LNCaP clone FGC (cell line): ENCODE measurements at places on chromosomes 2 and 18.

DNA sequence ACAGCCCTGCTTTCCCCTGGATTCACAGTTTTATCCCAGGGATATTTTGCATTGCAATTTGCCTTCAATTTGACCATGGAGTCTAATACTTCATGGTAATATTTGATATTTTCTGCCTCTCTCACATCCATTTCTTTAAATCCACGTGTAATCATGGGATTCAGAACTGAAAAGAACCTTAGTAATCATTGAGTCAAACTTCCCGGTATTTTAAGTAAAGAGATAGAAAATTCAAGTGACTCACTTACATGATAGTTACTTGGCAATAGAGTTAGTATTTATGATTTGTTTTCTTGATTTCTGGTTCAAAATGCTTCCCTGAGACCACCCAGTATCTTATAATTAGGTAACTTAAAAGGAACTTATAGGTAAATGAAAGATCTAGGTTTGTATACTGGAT, 33.7 kb upstream of the CDC42EP3 start:
- no peak for DNase-seq

- DNase-seq = no peak
Measured at GRCh38 chr2:381941-382727, 94.2 kb upstream of the ALKAL2 start.

- no peak for DNase-seq
Measured at GRCh38 chr18:682833-683232, 25.4 kb downstream of the TYMS start.

GRCh38 chr18:63099848-63100629, 219.5 kb downstream of the BCL2 start:
- DNase-seq = no peak

GRCh38 chr2:57181315-57182038, 865.1 kb upstream of the VRK2 start:
- no peak for DNase-seq

DNA sequence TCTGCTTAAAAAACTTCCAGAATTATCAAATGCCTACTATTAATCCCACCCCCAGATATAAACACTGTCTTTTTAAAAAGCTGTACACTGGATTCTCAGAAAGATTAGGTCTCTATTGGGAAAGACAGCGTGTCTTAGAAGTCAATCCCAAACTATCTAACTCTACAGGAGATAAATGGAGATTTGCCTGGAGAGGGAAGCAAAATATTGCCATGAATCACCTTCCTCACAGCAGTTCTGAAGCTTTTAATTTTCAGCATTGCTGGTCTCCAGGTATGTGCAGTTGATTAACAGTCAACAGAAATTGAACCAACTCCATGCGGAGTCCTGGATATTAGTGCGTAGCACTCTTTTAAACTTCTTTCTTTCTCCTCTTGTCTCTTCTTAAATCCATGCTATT, 122.2 kb downstream of the DSC3 start:
- no peak for DNase-seq

- DNase-seq = no peak
Measured at GRCh38 chr2:10829299-10829698, 16.7 kb upstream of the PDIA6 start.

GRCh38 chr18:72187956-72188355, 356.2 kb downstream of the CBLN2 start:
- no peak for DNase-seq

GRCh38 chr2:238220892-238221521, 17.5 kb upstream of the ILKAP start:
- DNase-seq = no peak

DNA sequence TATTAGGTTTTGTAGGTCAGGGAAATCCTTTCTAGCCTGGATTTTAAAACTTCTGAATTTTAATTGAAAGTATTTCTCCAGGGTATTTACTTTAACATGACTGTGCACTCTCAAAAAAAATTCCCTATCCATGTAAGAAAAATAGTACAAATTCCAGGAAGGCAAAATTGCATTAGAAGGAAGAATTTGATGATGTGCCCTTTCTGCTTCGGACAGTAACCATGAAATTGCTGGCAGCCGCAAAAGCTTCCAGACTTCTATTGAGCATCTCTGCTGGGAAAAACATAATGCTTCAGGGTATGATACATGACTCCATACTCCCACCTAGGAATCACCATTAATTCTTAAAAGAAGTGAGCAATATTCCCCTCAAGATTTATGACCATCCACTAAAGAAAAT, 17.2 kb upstream of the KLF7 start:
- DNase-seq = no peak

DNA sequence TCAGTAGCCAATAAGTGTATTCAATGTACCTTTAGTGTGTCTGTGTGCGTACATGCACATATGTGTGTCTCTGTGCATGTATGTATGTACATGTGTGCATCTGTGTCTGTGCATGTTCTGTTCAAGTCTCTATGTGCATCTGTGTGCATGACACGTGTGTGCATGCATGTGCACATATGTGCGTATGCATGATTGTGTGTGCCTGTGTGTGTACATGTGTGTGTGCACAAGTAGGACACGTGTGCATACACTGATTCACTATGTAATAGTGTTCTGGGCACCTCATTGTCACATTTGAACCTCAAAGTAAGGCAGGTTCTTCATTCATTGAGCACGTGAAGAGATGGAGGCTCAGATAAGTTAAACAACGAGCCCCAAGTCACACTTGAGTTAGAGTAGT, 142.6 kb upstream of the COPS8 start:
- no peak for DNase-seq

DNA sequence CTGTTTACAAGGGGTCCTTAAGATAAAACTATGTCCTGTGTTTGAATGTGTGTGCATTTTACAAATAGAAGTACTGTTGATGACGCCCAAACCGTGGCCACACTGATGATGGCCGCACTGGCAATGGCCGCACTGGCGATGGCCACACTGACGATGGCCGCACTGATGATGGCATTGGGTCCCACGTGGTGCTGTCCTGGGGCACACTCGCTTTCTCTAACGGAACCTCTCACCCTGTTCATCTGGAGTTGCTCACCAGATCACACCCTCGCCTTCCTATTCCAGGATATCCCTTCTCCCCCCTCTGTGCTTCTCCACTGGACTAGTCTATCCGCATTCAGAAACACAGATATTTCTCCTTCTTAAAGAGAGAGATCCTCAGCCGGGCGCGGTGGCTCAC, 192.4 kb downstream of the EIPR1 start:
- DNase-seq = no peak

GRCh38 chr2:57452634-57453033, 594.0 kb upstream of the VRK2 start:
- no peak for DNase-seq

- no peak for DNase-seq
Measured at GRCh38 chr2:234708717-234709116, 211.8 kb upstream of the ARL4C start.

GRCh38 chr2:13654416-13654815, 937.7 kb downstream of the TRIB2 start:
- peak; percentile 91 for DNase-seq

GRCh38 chr18:70290482-70291294, 1.8 kb downstream of the SOCS6 start:
- DNase-seq = no peak

DNA sequence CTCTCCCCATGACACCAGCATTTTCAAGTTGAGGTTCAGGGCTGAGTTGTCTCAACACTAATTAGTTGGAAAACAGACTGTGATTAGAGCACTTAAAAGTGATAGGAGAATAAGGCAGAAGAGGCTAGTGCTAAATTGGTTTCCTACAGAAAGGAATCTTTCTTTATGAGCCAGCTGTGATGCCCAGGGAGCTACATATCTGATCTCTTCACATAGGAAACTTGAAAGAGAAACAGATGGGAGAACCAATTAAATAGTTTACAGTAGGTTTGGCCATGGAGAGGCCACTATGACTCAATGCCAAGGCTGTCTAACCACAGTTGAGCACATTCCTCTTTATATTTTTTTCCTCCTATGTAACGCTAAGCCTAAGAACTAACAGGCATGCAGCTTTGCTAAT, 418.3 kb upstream of the CYRIA start:
- no peak for DNase-seq

DNA sequence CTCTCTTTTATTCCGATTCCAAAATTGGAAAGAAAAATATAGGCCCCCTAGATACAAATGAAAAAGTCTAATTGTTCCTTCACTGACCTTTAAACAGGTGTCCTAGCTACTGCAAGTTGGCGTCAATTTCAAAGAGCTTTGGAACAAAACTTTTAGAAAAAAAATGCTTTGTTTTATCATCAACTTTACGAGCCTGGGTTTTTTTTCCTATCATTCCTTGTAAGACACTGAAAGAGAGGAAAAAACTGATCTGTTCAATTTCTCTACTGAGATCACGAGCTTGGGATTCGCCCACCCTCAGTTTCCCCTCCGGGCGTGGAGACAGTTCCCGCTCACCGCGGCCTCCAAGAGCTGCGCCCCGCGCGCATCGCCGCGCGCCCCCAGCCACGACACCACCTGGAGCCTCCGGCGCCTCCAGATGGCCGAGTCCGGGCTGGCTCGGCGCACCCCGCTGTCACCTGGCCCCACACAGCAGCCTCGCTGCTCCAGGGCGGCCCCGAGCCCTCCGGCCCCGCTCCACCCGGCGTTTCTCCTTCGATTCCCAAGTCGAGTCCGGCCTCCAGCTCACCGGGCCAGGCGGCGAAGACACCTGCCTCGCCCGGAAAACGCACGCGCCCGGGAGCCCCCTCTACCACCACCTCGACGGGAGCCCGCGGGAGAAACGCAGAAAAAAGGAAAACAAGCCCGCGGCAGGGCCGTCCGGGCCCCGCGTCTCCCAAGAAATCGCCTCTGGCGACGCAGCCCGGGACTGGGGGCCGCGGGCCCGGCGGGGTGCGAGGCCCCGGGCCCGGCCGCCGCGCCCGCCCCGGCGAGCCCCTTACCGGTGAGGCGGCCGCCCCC, 656 bp downstream of the TBC1D8 start:
- no peak for DNase-seq

- no peak for DNase-seq
Measured at GRCh38 chr2:728165-728564, 51.0 kb upstream of the TMEM18 start.

DNA sequence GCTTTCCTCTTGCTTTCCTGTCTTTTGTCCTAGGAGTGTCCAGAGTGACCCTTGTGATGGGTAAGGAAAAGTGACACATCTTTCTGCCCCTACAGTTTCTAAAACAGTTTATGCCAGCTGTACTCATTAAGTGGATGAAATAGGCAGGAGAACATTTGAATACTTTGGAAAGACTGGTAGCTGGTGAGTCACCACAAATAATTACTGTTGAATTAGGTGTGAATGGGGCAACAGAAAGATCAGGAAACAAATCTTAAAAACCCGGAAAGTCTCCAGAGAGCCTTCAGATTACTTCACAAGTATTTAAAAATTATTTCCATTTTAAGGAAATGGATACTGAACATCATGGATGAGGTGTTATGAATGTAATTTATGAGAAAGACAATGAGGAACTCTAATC, 278.5 kb downstream of the CLIP4 start:
- DNase-seq = no peak

GRCh38 chr2:111636905-111637304, 247.1 kb downstream of the ANAPC1 start:
- DNase-seq = no peak

- no peak for DNase-seq
Measured at GRCh38 chr2:120871881-120872620, 136.4 kb downstream of the GLI2 start.

- DNase-seq = no peak
Measured at GRCh38 chr2:86314125-86314524, 23.3 kb downstream of the REEP1 start.

DNA sequence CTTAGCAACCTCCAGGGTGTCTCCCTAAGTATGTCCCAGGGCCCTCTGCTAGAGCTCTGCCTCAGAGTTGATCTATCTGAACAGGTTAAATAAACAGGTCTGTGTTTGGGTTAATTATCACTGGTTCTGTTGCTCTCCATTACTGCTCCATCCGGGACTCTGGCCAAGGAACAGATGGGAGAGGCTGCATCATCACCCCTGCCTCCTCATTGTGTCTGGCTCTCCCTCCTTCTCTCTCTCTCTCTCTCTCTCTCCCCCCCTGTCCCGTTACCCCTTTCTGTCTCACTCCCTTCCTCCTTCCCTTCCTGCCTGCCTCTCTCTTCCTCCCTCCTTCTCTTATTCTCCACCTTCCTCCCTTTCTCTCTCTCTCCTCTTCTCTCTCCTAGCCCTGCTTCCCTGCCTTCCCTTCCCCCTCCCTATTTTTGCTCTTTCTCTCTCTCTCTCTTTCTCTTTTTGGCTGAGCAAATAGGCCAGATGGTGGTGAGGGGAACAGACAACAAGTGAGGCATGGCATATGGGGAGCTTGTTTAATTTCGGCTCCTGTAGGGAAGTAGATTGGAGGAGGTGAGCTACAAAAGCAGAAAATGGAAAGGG, 62.1 kb downstream of the SETBP1 start:
- no peak for DNase-seq

- DNase-seq = no peak
Measured at GRCh38 chr18:44852818-44853217, 172.1 kb downstream of the SETBP1 start.

DNA sequence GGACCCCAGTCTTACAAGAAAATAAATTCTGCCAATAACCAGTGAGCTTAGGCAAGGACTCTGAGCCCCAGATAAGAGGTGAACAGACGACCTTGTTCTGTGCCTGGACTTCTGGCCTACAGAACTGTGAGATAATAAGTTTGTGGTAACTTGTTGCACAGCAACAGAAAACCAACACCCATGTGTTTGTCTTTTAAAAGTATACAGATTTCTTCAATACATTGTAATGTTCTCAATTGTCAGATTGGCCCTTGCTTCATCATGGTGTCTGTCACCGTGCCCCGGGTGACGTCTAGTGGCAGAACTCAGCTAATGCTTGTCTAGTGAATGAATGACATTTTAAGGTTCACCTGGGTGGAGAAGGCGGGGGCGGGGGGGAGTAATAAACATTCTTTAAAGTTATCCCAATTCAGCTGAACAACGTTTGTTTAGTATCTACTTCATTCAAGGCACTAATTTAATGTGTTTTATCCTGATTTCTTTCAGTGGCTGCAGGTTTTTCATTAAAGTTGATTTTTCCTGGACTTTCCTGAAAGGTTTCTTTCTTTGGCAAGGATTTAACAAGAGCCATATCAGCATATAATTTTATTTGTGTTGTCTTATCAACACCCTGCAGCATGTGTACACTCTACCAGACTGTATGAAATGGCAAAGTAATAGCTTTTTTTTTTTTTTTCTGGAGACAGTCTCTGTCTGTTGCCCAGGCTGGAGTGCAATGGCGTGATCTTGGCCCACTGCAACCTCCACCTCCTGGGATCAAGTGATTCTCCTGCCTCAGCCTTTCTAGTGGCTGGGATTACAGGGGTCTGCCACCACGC, 123.8 kb upstream of the DLX2 start:
- no peak for DNase-seq

GRCh38 chr2:159164457-159164911, 122.0 kb downstream of the WDSUB1 start:
- DNase-seq = no peak
